ENCODE measurements at places on chromosomes 7 and 10.

GRCh38 chr7:135774284-135774683, 25.7 kb upstream of the FAM180A start:
- DNase-seq: no peak
- no peaks in the 10 kb centered on the region for H3K36me3 ChIP-seq
- H3K4me1 ChIP-seq: peaks cover 27% of the 10 kb centered on the region
- no peak overlapping the region for H3K4me3 ChIP-seq

- no peaks in the 10 kb centered on the region for H3K27me3 ChIP-seq
- H3K4me1 ChIP-seq: peaks cover 32% of the 10 kb centered on the region
- DNase-seq: no peak
- H3K36me3 ChIP-seq: no peaks in the 10 kb centered on the region
Measured at GRCh38 chr7:104950754-104951153, 63.3 kb upstream of the KMT2E start.

- DNase-seq: no peak
- H3K27me3 ChIP-seq: peaks cover 24% of the 10 kb centered on the region
- no peak overlapping the region for H3K27ac ChIP-seq
- no peaks in the 10 kb centered on the region for H3K4me1 ChIP-seq
- H3K4me3 ChIP-seq: no peak overlapping the region
- no peaks in the 10 kb centered on the region for H3K36me3 ChIP-seq
Measured at GRCh38 chr10:58515291-58515941, 2.7 kb downstream of the BICC1 start.

- H3K27ac ChIP-seq: peak overlapping the region; percentile 4
- peaks cover 5% of the 10 kb centered on the region for H3K27me3 ChIP-seq
- no peak overlapping the region for H3K4me3 ChIP-seq
- DNase-seq: no peak
- peaks cover 10% of the 10 kb centered on the region for H3K4me1 ChIP-seq
Measured at GRCh38 chr7:150803161-150803860, 2.7 kb downstream of the TMEM176A start.

DNA sequence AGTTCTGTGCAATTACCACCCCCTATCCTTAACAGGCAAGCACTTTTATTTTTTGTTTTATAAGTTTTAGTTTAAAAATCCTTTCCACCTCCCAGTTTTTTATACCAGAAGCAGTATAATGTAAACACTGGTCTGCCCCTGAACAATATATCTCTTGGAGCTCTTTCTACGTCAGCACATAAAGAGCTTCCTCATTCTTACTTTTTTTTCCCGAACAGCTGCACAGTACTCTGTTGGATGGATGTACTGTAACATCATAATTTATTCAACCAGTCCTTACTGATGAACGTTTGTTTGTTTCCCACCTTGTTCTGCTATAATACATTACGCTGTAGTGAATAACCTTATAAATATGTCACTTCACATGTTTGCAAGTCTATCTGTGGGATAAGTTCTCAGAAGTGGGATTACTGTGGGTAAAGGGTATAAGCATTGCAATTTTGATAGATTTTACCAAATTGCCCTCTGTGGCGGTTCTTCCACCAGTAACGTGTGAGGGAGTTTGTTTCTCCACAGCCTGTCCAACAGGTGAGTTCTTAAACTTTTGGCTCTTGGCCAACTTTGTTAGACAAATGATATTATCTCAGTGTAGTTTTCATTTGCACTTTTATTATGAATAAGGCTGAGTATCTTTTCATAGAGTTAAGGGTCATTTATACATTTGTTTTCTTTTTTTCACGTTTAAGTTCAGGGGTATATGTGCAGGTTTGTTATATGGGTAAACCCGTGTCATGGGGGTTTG, 32.8 kb downstream of the ADRA2A start:
- H3K27me3 ChIP-seq: no peaks in the 10 kb centered on the region
- H3K4me3 ChIP-seq: no peak overlapping the region
- peak; percentile 9 for DNase-seq
- H3K36me3 ChIP-seq: no peaks in the 10 kb centered on the region

DNA sequence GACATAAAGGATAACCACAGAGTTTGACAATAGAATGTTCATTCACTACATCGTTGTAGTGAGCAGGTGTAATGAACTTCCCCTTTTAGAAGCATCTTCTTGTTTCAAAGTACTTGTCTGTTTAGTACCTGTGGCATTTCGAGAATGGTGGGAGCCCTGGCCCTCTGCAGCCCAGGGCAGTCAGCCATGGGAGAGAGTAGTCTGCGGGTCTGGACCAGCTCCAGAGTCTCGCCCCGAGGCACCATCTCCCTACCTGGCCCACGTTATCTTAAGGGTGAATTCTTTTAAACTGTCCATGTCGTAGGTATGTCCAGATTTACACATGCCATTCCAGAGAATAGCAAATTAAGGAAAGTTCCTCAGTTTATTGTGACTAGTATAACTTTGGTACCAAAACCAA, 99.7 kb downstream of the BMPR1A start:
- no peaks in the 10 kb centered on the region for H3K36me3 ChIP-seq
- no peak overlapping the region for H3K27ac ChIP-seq
- no peak for DNase-seq
- no peaks in the 10 kb centered on the region for H3K27me3 ChIP-seq
- peaks cover 3% of the 10 kb centered on the region for H3K4me1 ChIP-seq

DNA sequence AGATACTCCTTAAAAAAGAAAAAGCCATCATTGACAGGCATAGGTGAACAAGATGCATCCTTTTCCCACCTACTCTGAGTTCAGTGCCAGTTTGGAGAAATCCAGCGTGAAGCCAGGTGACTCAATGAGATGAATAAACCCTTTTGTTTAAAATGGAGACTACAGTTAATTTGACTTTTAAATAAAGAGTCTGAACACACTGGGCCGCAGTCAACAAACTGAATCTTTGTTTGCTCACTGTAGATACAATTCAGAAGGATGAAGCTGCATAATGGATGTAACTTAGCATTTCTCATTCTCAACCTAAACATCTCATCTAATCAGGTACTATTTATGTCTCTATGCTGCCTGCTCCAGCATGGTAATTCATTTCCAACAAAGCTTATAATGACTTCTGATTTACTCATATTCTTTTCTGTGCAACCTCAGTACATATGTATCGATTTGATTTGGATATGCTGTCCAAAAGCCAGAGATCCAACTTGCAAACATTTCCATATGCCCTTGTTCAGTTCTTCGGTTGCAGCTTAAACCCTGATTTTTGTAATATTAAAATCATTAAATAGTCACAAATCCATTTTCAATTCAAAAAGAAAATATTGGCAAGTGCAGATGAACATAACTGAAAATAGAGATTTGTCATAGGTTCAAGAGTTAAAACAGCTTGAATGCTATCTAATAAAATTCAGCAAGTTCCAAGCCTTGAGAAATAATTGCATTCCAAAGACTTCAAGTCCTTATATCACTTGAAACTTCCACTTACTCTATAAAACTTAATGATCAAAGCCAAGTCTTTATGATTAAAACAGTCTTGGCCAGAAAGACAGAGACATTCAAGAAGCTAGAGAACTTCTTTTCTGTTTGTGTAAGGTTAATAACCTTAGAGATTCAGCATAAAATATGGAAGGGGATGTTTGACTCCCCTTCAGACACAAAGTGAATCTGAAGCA, 67.8 kb downstream of the CPVL start:
- H3K4me3 ChIP-seq: no peak overlapping the region
- no peaks in the 10 kb centered on the region for H3K4me1 ChIP-seq
- no peak overlapping the region for H3K27ac ChIP-seq
- no peaks in the 10 kb centered on the region for H3K36me3 ChIP-seq

DNA sequence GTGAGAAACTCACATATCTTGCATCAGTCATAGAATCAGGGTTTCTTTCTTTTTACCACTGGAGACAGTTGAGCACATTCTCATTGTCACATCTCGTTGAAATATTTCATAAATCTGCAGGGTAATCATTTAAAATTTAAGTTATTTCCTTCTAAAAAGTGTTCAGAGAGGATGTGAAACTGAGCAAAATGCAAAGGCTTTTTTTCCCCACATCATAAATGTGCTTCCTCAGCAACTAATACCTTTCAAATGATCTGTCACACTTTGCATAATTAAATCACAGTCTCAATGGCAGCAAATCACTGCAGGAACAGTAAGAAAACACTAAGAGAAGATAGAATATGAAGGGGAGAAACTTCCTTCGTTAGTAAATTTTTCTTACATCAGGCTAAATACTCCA, 187.5 kb downstream of the EVX1 start:
- no peaks in the 10 kb centered on the region for H3K27me3 ChIP-seq
- no peak overlapping the region for H3K27ac ChIP-seq
- no peaks in the 10 kb centered on the region for H3K4me1 ChIP-seq
- no peak for DNase-seq
- H3K4me3 ChIP-seq: no peak overlapping the region
- no peaks in the 10 kb centered on the region for H3K36me3 ChIP-seq

DNA sequence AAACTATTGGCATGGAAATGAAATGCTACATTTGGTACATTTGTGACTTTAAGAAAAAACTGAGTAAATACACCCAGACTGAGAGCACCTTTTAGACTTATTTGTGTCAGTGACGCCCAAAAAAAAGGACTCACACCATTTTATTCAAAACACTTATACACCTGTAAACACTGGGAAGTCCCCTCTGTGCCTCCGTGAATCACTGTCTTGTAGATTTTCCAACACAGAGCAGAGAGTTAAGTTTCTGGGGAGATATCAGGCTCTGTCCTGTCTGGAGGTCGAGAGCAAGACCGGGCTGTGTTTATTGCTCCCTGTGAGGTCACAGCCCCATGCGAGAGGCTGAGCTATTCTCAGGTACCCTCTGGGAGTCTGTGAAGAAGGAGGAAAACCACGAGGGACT, 60.7 kb upstream of the TM9SF3 start:
- no peak overlapping the region for H3K27ac ChIP-seq
- no peak overlapping the region for H3K4me3 ChIP-seq
- no peaks in the 10 kb centered on the region for H3K36me3 ChIP-seq
- no peaks in the 10 kb centered on the region for H3K27me3 ChIP-seq
- H3K4me1 ChIP-seq: no peaks in the 10 kb centered on the region

GRCh38 chr10:13911821-13912520, 325.2 kb downstream of the PRPF18 start:
- H3K4me3 ChIP-seq: no peak overlapping the region
- H3K36me3 ChIP-seq: no peaks in the 10 kb centered on the region
- no peak for DNase-seq
- H3K27ac ChIP-seq: no peak overlapping the region
- no peaks in the 10 kb centered on the region for H3K27me3 ChIP-seq

- no peak overlapping the region for H3K4me3 ChIP-seq
- no peaks in the 10 kb centered on the region for H3K36me3 ChIP-seq
- no peak for DNase-seq
- no peaks in the 10 kb centered on the region for H3K27me3 ChIP-seq
- H3K27ac ChIP-seq: no peak overlapping the region
Measured at GRCh38 chr10:85311613-85312337, 983.4 kb downstream of the CCSER2 start.

- H3K4me3 ChIP-seq: no peak overlapping the region
- no peak for DNase-seq
- no peak overlapping the region for H3K27ac ChIP-seq
- H3K36me3 ChIP-seq: no peaks in the 10 kb centered on the region
- H3K27me3 ChIP-seq: peaks cover 96% of the 10 kb centered on the region
Measured at GRCh38 chr10:49616421-49617101, 2.7 kb downstream of the CHAT start.

GRCh38 chr7:82373926-82374635, 69.5 kb downstream of the CACNA2D1 start:
- H3K27me3 ChIP-seq: no peaks in the 10 kb centered on the region
- H3K4me1 ChIP-seq: no peaks in the 10 kb centered on the region
- DNase-seq: peak; percentile 19
- no peak overlapping the region for H3K27ac ChIP-seq

DNA sequence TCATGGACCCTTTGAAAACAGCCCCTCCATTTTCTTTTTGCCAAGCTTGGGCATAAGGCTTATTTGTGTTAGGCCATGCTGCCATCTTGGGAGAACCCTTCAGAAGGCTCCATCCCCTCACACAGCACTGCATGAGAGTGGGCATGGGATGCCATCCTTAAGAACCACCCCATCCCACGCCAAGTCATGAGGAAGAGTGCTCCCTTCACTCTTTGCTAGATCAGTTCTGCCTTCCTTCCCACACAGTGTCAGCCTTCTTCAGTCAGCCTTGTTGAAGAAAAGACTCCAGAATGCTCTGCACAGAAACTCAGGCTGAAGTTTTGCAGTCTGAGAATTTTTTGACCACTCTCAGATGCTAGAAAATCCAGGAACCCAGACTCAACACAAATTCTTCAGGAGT, 15.5 kb upstream of the CHN2 start:
- H3K36me3 ChIP-seq: no peaks in the 10 kb centered on the region
- no peaks in the 10 kb centered on the region for H3K4me1 ChIP-seq
- H3K27me3 ChIP-seq: no peaks in the 10 kb centered on the region

DNA sequence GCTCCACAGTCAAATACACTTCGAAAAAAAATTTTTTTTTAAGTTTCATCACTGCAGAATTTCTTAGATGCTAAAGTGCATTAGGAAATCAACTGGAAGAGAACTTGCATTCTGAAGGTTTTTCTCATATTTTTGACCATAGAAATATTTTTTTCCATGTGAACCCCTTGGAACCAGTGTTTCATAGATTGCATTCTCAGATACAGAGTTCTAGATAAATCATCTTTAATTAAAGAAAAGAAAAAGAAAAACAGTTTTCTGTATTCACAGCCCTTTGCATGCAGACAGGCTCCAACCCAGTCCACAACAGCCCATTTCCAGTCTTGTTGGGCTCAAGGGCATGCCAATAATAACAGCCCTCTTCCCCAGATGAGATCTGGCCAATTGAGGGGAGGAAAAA, 75.5 kb upstream of the RPA3 start:
- no peak overlapping the region for H3K4me3 ChIP-seq
- no peak for DNase-seq
- H3K27ac ChIP-seq: no peak overlapping the region
- H3K4me1 ChIP-seq: no peaks in the 10 kb centered on the region
- no peaks in the 10 kb centered on the region for H3K36me3 ChIP-seq

- DNase-seq: no peak
- H3K4me1 ChIP-seq: no peaks in the 10 kb centered on the region
- peak overlapping the region; percentile 47 for H3K27ac ChIP-seq
- H3K36me3 ChIP-seq: no peaks in the 10 kb centered on the region
Measured at GRCh38 chr7:71486856-71487628, 355.1 kb downstream of the GALNT17 start.

- no peak overlapping the region for H3K4me3 ChIP-seq
- H3K27ac ChIP-seq: no peak overlapping the region
- no peak for DNase-seq
- H3K4me1 ChIP-seq: no peaks in the 10 kb centered on the region
Measured at GRCh38 chr7:25803117-25803887, 348.7 kb upstream of the NFE2L3 start.

GRCh38 chr10:58175990-58176900, 91.4 kb downstream of the IPMK start:
- H3K27me3 ChIP-seq: no peaks in the 10 kb centered on the region
- peaks cover 11% of the 10 kb centered on the region for H3K4me1 ChIP-seq
- H3K4me3 ChIP-seq: no peak overlapping the region
- DNase-seq: peak; percentile 61
- H3K27ac ChIP-seq: no peak overlapping the region
- no peaks in the 10 kb centered on the region for H3K36me3 ChIP-seq

DNA sequence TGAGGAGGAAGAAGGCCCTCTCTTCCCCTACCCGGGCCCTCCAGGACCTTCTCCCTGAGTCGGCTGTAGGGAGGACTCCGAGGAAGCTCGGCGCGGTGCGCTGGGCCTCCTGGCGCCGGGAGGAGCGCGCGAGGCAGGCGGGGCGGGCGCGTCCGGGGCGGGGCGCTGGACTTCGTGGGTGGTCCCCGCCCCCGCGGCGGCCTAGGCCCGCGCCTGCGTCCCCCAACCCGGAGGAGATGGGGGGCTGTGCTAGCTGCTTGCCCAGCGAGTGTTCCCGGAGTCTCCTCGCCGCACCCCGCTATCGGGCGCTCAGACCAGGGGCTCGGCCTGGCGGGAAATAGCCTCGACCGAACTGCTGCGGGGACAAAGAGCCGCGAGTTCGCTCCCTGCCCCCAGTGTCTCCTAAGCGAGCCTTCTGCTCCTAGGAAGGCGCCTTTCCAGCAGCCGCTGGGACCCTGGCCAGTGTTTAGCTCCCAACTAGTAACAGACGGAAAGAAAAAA, 19.2 kb upstream of the SMO start:
- no peaks in the 10 kb centered on the region for H3K36me3 ChIP-seq
- peaks cover 4% of the 10 kb centered on the region for H3K27me3 ChIP-seq
- DNase-seq: peak; percentile 54
- peak overlapping the region; percentile 56 for H3K27ac ChIP-seq

Data from stomach (tissue), 19 donors.